ENCODE measurements at places on chromosomes 4 and X.

GRCh38 chr4:53866055-53866454, 198.3 kb downstream of the CHIC2 start:
- no peak for DNase-seq

DNA sequence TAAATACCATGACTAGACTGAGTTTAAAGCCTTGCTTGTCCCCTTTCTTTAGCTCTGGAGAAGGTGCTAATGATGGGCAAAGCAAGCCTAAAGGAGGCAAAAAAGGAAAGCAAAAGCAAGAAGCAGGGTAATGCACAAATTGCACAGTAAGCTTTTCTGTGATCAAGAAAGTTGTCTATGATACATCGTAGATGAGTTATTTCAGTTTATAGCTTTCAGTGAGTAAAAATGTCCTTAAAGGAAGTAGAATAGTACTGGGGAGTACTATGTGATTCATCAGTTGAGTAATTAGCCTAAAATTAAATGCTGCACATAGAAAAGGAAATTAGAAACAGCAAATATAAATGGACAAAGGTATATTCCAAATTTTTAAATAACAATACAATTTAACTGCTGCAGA, 50.2 kb upstream of the PDE5A start:
- no peak for DNase-seq

GRCh38 chrX:40004921-40005291, 92.9 kb downstream of the BCOR start:
- DNase-seq = no peak

DNA sequence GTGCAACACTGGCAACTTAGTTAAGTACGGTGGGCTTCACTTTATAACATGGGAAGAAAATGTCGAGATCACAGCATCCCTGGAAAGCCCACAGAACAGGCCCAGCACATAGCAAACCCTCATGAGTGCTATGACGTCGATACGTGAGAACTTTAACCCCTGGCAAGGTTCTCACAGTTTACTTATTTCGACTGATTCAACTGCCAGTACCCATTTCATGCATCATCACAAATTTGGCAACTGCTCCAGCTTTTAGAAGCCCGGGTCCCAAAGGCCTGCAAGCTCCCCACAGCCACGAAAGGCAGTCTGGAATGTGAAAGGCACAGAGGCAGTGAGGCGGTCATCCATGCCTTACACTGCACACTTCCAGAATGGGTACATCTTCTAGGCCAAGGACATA, 41.2 kb downstream of the RELL1 start:
- DNase-seq = no peak

- DNase-seq = no peak
Observed at GRCh38 chrX:10048076-10048475, 80.9 kb downstream of the CLDN34 start.

DNA sequence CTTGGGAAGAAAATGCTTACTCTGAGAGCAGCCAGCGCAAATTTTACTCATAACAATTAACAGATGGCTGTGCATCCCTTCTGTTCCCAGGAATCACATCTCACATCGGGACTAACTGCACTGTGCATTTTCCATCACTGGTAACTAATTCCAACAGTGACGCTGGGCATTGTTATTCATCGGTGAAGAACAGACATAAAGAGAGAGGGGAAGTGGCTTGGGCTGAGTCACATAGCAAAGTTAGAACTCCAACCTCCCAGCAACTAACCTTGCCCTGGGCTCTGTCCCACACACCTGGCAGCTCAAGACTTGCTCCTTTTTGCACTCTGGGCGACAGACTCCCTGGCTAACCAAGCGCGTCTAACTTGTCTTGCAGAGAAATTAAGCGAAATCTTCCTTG, 6.4 kb upstream of the LONRF3 start:
- no peak for DNase-seq

DNA sequence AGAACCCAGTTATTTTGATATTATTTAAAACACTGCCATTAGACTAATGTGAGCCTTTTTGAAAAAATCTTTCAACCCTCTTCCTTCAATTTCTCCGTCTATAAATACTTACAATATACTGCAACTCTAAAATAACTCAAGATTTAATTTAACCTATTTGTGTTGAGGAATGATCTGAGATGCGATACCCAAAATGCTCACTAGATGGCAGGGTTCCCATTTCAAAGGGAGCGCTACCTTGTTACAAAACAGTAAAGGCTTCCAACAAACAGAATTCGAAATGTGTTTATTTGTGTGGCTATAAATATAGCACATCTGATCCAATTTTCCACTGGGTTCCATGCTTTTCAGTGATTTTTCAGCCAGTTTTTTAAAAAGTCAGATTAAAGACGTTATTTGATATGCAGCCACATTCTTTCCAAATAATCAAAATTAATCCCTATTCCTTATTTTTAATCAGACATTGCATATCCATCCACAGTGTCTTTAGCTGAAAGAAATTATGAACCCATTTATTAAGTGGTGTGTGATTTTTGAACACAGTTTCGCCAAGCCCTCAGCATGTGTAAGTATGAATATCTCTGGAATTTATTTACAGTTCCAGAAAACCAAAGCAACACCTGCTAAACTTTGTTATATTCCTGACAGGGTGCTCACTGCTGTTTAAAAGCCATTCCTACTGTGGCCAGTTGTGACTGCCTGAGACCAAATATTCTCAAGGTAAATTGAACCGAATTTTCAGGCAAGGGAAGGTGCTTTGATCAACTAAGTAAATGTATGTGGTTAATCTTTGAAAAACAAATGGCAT, 668.0 kb upstream of the LCORL start:
- DNase-seq = no peak

- DNase-seq = no peak
Observed at GRCh38 chrX:49072712-49073095, 1.1 kb downstream of the PRAF2 start.

DNA sequence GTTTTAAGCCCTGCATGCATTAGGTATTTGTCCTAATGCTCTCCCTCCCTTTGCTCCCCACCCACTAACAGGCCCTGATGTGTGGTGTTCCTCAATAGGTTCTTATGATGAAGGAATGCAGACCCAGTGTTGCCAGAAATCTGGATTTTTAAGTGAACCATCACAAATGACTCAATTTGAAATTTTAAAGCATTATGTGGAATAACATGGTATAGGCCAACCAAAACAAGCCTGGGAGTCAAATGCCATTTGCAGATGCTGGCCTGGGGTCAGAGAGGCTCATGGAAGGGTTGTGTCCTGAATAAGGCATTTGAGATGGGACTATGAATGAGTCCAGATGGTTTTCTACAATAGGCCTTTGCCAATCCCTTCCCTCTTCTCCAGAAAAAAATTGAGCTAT, 179.6 kb downstream of the SHROOM3 start:
- DNase-seq = no peak

DNA sequence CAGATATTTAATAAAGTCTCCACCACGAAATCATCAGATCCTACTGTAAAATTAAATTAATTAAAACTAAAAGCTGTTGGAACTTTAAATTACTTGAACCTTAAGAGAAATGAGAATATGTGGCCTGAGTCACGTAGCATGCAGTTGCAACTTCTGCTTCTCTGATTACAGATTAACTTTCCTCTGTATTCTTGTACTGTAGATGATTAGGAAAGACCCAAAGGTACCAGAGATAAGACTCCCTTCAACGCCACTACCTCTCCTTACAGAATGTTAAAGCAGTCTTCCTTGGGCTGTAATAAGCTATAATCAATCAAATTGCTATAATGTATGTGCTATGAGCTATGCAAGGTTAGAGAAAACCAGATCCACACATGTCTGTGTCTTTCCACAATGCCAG, 47.9 kb downstream of the FAM13A start:
- DNase-seq = no peak

DNA sequence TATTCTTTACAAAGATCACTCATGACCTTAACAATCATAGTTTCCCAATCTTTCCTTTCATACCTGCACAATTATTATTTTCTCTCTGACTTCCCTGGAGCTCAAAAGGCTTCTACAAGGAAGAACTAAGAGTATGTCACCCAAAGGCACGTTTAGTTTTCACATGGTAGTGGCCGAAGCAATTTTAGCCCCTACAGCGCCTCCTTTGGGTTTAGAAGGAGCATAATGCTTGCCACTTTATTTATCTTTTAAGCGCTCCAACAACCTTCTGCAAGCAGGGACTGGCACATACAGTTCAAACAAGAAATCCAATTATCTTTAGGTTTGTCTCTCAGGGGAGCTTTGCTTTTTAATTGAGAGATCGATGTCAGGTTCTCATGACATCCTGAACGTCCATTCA, 42.0 kb upstream of the IGSF1 start:
- no peak for DNase-seq

DNA sequence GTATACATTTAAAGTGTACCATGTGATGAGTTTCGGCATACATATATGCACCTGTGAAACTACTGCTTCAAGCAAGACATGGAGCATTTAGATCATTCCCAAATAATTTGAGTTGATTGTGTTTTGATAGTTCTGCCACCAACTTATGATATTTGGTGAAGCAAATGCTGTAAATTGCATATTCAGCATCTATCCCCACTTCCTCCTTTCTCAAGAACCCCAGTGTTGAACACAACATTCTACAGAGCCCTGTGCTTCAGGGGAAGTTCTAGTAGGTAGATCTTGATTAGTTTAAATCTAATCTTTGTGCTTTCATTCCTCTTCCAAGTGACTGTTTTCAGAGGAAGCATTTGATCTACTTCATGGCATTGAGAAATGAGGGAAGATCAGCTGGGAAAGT, 5.4 kb upstream of the SHROOM3 start:
- no peak for DNase-seq

DNA sequence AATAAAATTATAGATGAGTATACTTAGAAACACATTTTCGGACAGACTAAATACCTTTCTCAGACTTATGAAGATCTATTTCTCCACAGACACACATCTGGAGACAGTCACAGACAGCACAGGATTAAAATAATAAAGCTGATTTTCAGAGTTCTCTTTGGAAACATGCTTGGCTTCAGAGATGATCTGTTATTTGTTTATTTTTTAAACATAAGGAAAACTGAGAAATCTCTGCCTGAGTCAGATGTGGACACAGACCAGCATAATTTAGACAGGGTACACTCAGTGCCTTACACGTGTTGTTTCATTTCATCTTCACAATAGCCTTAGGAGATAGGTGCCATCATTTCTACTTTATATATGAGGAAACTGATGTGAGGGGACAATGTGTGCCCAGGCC, 92.1 kb downstream of the SLC9A7 start:
- DNase-seq = no peak

DNA sequence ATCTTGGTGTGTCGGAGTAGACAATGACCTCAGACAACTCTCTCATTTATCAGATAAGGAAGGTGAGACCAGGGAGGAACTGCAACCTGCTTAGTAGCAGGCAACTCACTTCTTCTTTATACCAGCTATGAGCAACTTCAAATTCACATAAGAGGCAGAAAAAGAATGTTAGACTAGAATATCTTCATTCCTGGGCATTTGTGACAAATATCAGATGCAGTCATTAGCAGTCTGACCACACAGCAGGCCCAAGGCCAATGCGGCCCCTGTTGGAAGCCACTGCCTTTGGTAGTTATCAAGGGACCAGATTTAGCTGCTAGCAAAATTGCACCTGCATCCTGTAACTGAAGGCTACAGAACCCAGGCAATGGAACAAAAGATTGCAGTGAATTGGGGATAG, 219.2 kb upstream of the RASGEF1B start:
- DNase-seq = no peak

DNA sequence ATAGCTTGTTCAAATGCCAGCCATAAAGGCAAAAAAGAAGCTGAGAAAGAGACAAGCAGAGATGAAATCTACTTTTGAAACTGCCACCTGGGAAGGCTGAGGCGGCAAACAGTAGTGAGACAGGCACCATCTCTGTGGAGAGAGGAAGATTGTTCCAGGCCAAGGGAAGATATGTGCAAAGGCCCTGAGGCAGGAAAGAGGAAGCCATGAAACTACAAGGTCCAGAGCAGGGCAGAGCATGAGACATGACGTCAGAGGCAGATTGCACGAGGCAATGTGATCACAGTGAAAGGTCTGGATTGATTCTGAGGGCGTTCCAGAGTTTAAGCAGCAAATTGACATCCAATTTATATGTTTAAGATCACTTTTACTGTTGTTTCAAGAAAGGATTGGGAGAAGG, 226.1 kb downstream of the QDPR start:
- DNase-seq = no peak

DNA sequence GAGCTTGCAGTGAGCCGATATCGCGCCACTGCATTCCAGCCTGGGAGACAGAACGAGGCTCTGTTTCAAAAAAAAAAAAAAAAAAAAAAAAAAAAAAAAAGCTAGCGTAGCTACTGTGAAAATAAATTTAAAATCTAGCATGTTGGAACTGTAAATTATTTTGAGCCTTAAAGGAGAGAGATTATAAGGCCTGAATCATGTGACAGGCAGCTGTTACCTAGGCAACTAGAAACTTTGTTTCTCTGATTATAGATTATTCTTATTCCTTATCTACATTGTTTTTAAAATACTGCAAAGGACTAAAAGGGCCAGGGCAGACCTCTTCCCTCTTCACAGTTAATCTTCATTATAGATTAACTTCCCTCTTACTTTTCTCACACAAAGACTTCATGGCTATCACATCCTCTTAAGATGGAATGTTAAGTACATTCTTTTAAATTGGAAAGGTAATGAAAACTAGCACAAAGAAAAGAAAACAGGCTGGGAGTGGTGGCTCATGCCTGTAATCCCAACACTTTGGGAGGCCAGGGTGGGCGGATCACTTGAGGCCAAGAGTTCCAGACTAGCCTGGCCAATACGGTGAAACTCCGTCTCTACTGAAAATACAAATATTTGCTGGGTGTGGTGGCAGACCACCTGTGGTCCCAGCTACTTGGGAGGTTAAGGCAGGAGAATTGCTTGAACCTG, 21.1 kb upstream of the PDS5A start:
- DNase-seq = no peak

DNA sequence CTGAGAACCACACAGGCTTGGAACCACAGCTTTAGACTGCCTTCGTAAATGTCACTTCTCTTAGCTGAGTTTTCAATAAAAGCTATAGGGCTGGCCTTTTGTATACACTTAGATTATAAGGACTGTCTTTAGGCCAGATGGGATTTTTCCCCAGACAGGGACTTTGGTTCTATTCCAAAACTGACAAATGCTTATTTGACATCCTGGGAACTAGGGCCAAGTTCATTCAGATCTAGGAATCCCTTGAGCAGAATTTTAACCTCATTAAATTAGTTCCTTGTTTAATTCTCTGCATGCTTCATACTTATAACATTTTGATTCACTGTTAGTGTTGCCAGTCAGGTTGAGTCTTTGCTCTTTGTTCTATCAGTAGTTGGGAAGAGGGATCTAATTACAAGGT, 23.1 kb downstream of the ZRSR2 start:
- DNase-seq = no peak
